ENCODE measurements at places on chromosomes 12 and 14. TPM values are rescaled to one million over a fixed set of nuclear protein-coding genes. Genes with fewer than 3 reads are reported as not detected.

The GPR84 gene
- not detected for total RNA-seq

The YAF2 gene
- 33.6 TPM for total RNA-seq

The CCT2 gene
- 392 TPM for total RNA-seq

The KCNA1 gene
- 0.37 TPM for total RNA-seq

The RAD51AP1 gene
- 48.2 TPM for total RNA-seq

GRCh38 chr12:18794000-18794399 lies 56.1 kb downstream of the CAPZA3 start:
- H3K4me1 ChIP-seq, result peaks cover 6% of the 10 kb centered on the region
- no peak overlapping the region for H3K27ac ChIP-seq
- no peaks in the 10 kb centered on the region for H3K27me3 ChIP-seq
- H3K36me3 ChIP-seq, result no peaks in the 10 kb centered on the region
- DNase-seq, result no peak

DNA sequence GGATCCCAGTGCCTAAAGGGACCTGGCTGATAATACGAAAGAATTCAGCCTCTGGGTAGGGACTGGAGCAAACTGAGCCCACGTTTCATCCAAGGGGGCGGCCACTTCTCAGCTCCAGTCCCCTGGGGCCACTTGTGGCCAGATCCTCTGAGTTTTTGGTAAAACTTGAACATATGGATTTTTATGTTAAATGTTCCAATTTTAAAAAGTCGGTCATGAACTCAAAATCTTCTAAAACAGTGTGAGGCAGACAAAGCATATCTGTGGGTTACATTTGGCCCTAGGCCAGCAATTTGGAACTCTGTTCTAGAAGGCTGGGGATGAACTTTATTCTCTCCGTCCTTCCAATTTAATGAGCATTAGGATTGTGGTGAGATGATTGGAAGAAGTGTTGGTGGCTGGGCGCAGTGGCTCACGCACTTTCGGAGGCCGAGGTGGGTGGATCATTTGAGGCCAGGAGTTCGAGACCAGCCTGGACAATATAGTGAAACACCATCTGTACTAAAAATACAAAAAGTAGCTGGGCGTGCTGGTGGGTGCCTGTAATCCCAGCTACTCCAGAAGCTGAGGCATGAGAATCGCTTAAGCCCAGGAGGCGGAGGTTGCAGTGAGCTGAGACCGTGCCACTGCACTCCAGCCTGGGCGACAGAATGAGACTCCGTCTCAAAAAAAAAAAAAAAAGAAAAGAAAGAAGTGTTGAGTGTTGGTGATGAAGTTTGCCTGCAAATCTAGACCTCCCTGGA lies 3.0 kb upstream of the PPP1CC start:
- no peak overlapping the region for H3K27ac ChIP-seq
- DNase-seq, result no peak
- H3K4me3 ChIP-seq, result peak overlapping the region; percentile 99
- no peaks in the 10 kb centered on the region for H3K36me3 ChIP-seq
- H3K27me3 ChIP-seq, result no peaks in the 10 kb centered on the region

- H3K27ac ChIP-seq, result no peak overlapping the region
- DNase-seq, result no peak
- H3K4me3 ChIP-seq, result no peak overlapping the region
- no peaks in the 10 kb centered on the region for H3K36me3 ChIP-seq
Measured at GRCh38 chr12:13342971-13343370, 146.4 kb downstream of the EMP1 start.

DNA sequence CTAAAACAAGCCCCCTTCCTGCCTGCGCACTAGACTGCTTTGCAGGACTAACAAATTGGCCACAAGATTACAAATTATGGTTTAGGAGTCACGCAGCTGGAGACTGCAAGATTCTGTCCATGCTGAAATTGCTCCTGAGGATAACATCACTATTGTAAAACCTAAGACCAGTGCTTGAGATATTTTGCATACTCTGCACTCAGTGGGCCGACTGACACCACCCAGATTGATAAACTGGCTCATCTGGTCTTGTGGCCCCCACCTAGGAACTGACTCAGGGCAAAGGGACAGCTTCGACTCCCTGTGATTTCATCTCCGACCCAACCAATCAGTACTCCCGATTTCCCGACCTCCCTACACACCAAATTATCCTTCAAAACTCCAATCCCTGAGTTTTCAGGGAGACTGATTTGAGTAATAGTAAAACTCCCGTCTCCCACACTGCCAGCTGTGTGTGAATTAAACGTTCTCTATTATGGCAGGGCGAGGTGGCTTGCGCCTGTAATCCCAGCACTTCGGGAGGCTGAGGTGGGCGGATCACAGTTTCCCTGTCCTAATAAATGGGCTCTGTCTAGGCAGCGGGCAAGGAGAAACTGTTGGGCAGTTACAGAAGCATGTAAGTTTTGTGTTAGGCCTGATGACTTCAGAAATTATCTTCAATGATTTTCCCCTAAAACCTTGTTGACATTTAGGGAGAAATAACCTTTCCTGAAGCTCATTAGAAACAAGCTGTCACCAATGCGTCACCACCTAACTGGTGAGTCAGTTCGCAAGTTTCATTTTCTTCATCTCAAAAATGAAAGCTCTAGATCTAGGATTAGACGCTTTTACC lies 5.3 kb upstream of the UBC start:
- H3K4me3 ChIP-seq, result peak overlapping the region; percentile 78
- no peaks in the 10 kb centered on the region for H3K36me3 ChIP-seq
- H3K27me3 ChIP-seq, result peaks cover 18% of the 10 kb centered on the region

- H3K4me3 ChIP-seq, result peak overlapping the region; percentile 75
- H3K36me3 ChIP-seq, result no peaks in the 10 kb centered on the region
- no peak overlapping the region for H3K27ac ChIP-seq
- peaks cover 75% of the 10 kb centered on the region for H3K27me3 ChIP-seq
- H3K4me1 ChIP-seq, result peaks cover 3% of the 10 kb centered on the region
- DNase-seq, result no peak
Measured at GRCh38 chr14:104933746-104934733, 9.4 kb downstream of the PLD4 start.

DNA sequence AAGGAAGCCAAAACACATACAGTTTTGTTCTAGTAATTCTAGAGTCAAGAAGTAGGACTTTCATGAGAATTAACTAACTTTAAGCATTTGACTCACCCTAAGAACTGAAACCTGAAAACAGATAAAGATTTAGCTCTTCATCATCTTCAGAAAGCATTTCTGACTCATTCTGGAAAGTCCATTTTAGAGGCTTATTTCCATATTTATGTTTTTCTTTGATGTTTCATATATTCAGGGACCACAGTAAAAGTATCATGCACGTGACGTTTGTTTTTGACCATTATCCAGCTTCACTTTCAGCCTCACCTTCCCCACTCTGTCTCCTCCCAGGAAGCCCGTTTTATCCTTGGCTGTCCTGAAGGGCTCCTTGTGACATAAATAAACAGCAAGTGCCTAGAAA lies 79.2 kb downstream of the MDGA2 start:
- no peak overlapping the region for H3K4me3 ChIP-seq
- no peak for DNase-seq
- H3K36me3 ChIP-seq, result peaks cover 5% of the 10 kb centered on the region
- peak overlapping the region; percentile 78 for H3K27ac ChIP-seq
- H3K4me1 ChIP-seq, result peaks cover 11% of the 10 kb centered on the region

DNA sequence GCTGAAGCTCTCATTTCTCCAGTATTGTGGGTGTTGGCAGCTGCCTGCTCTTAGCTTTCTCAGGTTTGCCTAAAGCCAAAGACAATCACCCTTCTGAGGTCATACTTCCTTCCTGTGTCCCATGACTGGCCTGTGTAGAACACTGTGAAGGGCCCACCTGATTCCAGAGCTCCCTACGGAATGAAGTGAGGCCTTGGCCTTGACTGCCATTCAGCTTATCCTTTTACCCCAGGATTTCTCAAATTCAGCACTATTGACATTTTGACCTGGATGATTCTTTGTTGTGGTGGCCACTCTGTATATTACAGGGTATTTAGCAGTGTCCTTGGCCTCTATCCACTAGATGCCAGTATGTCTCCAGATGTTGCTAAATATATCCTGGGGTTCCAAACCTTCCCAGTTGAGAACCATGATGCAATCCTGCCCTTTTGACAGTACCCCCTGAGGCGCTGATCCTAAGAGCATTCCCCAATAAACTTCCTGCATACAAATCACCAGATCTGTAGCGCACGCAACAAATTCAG lies 112.3 kb upstream of the KRR1 start:
- DNase-seq, result no peak

- no peak overlapping the region for H3K4me3 ChIP-seq
- DNase-seq, result no peak
- no peaks in the 10 kb centered on the region for H3K36me3 ChIP-seq
- H3K4me1 ChIP-seq, result no peaks in the 10 kb centered on the region
- H3K27ac ChIP-seq, result no peak overlapping the region
Measured at GRCh38 chr12:15558915-15559528, 230.2 kb downstream of the EPS8 start.

GRCh38 chr12:120170631-120171030 lies 23.9 kb downstream of the GCN1 start:
- no peaks in the 10 kb centered on the region for H3K4me1 ChIP-seq
- no peak overlapping the region for H3K4me3 ChIP-seq
- DNase-seq, result no peak

GRCh38 chr12:47709671-47710070 lies 3.8 kb upstream of the RPAP3 start:
- peak overlapping the region; percentile 5 for H3K4me3 ChIP-seq
- DNase-seq, result no peak
- H3K27me3 ChIP-seq, result no peaks in the 10 kb centered on the region
- H3K27ac ChIP-seq, result no peak overlapping the region

GRCh38 chr14:61051621-61052020 lies 70.6 kb downstream of the SLC38A6 start:
- no peaks in the 10 kb centered on the region for H3K27me3 ChIP-seq
- no peak overlapping the region for H3K4me3 ChIP-seq
- peaks cover 8% of the 10 kb centered on the region for H3K4me1 ChIP-seq
- DNase-seq, result no peak

DNA sequence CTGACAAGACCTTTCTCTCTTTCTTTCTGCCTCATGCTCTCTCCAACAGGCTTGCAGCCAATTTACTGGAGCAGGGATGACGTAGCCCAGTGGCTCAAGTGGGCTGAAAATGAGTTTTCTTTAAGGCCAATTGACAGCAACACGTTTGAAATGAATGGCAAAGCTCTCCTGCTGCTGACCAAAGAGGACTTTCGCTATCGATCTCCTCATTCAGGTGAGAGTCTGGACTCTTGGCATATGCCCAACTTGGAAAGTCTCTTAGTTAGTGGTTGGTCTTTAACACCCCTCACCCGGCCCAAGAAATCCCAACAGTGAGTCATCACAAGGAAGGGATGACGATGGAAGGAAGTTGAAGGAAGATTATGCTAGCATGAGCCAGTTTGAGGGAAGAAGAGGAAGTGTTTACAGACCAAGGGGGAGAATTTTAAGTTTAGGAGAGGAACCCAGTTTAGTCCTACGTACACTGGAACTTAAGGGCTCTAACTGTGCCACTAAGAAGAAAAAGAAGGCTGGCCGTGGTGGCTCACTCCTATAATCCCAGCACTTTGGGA lies 189.7 kb downstream of the ETV6 start:
- no peak overlapping the region for H3K4me3 ChIP-seq
- H3K27ac ChIP-seq, result peak overlapping the region; percentile 9
- peaks cover under 1% of the 10 kb centered on the region for H3K4me1 ChIP-seq
- H3K36me3 ChIP-seq, result peaks cover 19% of the 10 kb centered on the region
- H3K27me3 ChIP-seq, result no peaks in the 10 kb centered on the region
- no peak for DNase-seq

DNA sequence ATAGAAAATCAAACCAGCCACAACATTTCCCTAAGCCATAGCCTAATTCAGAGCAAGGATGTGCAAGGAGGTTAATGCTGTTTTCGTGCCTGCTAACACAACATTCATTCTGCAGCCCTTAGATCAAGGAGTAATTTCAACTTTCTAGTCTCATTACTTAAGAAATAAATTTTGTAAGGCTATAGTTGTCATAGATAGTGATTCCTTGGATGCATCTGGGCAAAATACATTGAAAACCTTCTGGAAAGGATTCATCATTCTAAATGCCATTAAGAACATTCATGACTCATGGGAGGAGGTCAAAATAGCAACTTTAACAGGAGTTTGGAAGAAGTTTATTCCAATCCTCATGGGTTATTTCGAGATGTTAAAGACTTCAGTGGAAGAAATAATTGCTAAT lies 283.2 kb downstream of the RPAP3 start:
- DNase-seq, result no peak
- no peak overlapping the region for H3K27ac ChIP-seq
- H3K4me1 ChIP-seq, result peaks cover 4% of the 10 kb centered on the region
- H3K36me3 ChIP-seq, result no peaks in the 10 kb centered on the region

- H3K4me1 ChIP-seq, result peaks cover 5% of the 10 kb centered on the region
- no peaks in the 10 kb centered on the region for H3K36me3 ChIP-seq
- H3K4me3 ChIP-seq, result no peak overlapping the region
Measured at GRCh38 chr12:47413806-47414205, 292.0 kb downstream of the RPAP3 start.

DNA sequence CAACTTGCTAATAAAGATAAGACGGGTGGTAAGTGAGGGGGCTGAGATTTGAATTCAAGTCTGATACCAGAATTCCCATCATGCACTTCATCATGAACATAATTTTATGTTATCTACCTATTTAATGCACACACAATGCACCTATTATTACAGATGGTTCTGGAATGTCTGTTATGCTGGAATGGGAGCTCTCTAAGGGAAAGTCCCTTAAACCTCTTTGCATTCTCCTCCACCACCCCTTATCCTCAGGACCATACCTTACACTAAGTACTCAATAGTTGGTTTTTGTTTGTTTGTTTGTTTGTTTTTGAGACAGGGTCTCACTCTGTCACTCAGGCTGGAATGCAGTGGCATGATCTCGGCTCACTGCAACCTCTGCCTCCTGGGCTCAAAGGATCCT lies 7.0 kb upstream of the MSI1 start:
- H3K4me3 ChIP-seq, result no peak overlapping the region
- peaks cover 2% of the 10 kb centered on the region for H3K27me3 ChIP-seq
- H3K27ac ChIP-seq, result no peak overlapping the region
- DNase-seq, result no peak
- no peaks in the 10 kb centered on the region for H3K36me3 ChIP-seq

DNA sequence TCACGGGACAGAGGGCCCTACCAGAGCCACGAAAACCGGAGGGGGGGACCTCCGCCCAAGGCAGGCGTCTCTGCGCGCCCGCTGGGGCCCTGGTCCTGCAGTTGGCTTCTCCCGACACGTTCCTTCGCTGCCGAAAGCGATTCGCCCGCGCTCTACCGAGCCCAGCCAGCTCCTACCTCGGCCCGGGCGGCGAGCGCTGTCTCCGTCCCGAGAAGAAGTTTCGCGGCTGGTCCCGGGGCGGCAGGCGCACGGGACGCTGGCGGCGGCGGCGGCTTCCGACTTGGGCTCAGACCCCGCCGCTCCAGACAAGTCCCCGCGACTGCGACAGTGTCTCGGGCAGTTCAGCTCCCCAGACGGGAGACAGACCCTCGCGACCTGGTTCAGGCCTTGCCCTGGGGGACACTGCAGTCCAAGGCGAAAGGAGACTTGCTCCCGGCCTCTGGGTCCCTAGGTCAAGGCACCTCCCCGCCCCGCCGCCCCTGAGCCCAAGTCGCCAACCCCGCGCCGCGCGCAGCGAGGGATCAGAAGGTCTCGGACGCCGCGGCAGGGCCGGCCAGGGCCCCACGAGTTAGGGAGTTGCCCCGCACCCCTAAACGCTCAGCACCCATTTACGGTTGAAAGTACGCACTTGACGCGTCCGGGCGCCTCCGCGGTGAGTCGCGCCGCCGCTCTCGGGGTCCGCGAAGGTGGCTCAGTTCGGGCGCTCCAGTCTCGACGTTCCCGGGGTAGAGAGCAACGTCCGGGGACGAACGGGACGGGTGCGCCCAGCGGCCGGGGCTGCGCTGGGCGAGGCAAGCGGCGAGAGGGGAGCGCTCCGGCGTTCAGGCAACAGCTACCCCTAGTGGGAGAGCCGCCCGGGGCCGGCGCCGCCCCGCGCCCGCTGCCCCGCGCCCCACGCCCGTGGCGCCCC lies 1.4 kb upstream of the DIO3 start:
- peaks cover 7% of the 10 kb centered on the region for H3K4me1 ChIP-seq
- H3K36me3 ChIP-seq, result no peaks in the 10 kb centered on the region
- peaks cover 89% of the 10 kb centered on the region for H3K27me3 ChIP-seq
- no peak overlapping the region for H3K27ac ChIP-seq

Data from neural crest cell (in vitro differentiated cells).